AML-193 (cell line): ENCODE measurements at places on chromosomes 3 and 15.

GRCh38 chr15:66296186-66296585, 2.8 kb downstream of the DIS3L start:
- DNase-seq = peak; percentile 0

DNA sequence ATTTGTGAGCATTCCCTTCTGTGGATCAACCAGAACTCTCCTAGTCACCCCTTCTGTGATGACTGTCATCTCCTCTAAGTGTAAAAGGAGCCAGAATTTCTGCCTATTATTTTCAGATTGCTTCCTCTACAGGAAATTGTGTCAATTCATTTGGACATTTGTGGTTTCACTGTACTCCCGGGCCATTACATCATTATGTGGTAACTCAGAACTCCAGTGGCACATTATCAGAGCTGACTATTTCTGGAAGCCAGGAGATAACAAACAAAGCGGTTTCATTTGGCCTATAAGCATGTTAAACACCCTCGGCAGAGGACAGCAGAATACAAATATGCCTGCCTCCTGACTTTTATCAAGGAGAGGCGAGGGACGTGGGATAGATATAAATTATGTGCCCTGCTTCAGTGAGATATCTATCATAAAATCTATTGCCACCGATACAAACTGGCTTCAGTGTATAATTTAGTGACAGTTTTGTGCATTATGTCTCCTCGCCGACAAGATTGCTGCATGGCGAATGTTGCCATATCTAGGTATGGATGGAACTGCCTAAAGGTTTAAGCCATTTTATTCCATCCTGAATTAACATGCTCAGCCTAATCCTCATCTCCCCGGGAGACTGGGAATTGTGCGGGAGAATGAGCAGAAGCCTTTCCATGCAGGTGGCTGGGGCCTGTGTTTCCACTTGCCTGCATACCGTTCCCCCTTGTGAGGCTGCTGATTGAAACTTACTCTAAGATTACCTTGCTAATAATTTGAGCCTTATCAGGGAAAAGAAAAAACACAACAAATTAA, 193.4 kb upstream of the SEMA6D start:
- DNase-seq = peak; percentile 2

GRCh38 chr3:99877031-99877579, 59.4 kb downstream of the CMSS1 start:
- no peak for DNase-seq

GRCh38 chr3:176766862-176767261, 430.4 kb downstream of the TBL1XR1 start:
- no peak for DNase-seq

DNA sequence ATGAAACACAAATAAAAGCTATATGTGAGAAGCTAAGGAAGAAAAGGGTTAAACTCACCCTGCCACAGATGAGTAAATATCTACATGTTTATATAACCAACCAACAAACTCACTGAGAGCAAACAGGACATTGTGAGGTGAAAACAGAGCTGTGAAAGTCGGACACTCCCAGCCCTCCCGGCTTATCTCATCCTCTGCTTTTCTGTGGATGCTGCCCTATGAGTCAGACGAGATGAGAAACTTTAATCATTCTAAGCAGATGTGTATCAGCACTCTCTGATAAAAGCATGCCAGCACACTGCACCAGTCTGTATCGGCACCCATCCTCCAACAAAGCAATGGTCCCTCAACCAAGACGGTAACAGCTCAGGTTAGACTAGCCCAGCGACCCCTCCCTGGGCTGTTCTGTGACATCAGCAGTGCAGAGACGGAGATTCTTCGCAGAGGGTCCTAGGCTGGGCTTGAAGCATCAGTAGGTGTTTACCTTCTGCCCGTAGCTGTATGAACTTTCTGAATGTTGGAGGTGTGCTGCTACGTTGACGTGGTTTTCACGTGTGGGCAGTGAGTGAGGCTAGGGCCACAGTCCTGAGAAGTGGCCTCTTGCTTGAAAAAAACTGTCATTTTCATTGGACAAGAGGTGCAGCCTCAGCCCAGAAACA, 119.8 kb upstream of the ALDH1A3 start:
- no peak for DNase-seq

- no peak for DNase-seq
Observed at GRCh38 chr15:94258246-94258645, 26.9 kb downstream of the MCTP2 start.

- DNase-seq = peak; percentile 61
Observed at GRCh38 chr15:84878504-84878903, 6.0 kb upstream of the SLC28A1 start.

- DNase-seq = no peak
Observed at GRCh38 chr3:195156286-195156890, 114.6 kb downstream of the XXYLT1 start.

- no peak for DNase-seq
Observed at GRCh38 chr15:84702961-84703482, 12.9 kb downstream of the SEC11A start.

- DNase-seq = no peak
Observed at GRCh38 chr15:58190419-58190818, 52.2 kb downstream of the AQP9 start.

DNA sequence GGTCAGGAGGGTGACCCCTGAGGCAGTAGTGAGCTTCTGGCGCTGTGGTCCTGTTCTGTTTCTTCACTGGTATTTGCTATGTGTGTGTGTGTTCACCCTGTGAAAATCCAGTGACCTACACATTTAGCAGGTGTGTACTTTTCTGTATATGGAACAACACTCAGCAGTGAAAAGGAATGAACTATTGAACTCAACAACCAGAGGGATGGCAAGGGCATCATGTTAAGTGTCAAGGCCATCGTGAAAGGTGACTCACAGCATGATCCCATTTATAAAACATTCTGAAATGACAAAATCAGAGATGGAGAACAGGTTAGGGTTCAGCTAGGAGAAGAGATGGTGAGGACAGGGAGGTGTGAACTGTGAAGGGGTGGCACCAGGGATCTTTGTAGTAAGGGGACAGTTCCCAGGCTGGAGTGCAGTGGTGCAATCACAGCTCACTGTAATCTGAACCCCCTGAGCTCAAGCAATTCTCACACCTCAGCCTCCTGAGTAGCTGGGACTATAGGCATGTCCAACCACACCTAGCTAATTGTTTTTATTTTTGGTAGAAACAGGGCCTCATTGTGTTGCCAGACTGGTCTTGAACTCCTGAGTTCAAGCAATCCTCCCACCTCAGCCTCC, 10.0 kb upstream of the RAB43 start:
- no peak for DNase-seq

GRCh38 chr15:50458348-50459112, 34.3 kb downstream of the USP8 start:
- DNase-seq = no peak

GRCh38 chr3:12833222-12834161, 7.9 kb downstream of the RPL32 start:
- no peak for DNase-seq

DNA sequence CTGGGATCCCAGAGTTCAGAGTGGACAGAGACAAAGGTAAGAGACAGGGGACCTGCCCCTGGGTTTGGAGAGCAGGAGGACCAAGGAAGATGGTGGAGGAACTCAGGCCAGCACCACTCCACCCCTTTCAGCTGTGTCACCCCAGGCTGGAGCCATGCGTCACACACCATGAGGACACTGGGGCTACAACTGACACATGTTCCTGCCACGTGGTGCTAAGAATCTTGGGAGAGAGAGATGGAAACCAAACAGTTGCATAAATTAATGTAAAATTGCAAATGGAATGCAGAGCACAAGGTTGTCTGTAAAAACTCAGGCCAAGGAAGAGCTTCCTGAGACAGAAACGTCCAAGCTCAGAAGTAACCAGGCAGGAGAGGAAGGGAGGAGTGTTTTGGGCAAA, 22.7 kb upstream of the VPS33B start:
- no peak for DNase-seq

GRCh38 chr3:63493101-63493500, 159.4 kb upstream of the SNTN start:
- DNase-seq = no peak

DNA sequence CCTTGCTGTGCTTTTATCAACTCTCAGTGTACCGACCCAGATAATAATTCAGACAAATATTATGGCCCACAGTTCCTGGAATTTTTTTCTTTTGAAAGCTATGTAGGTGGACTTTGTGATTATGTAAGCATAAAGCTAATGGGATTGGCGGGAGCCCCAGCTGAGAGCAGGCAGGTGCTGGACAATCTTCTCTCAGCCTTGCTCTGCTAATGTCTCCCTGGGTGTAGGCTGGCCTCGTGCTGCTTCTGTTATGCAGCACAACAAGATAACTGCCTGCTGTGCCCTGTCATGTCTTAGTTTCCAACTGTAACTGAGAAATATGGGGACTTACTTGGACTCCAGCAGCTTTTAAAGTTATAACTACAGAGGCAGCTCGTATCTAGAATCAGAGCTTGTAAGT, 415.0 kb downstream of the PDCD6IP start:
- DNase-seq = no peak

- peak; percentile 30 for DNase-seq
Observed at GRCh38 chr3:53195602-53196574, 34.9 kb downstream of the PRKCD start.

GRCh38 chr15:79826800-79827199, 70.0 kb downstream of the MTHFS start:
- DNase-seq = no peak

DNA sequence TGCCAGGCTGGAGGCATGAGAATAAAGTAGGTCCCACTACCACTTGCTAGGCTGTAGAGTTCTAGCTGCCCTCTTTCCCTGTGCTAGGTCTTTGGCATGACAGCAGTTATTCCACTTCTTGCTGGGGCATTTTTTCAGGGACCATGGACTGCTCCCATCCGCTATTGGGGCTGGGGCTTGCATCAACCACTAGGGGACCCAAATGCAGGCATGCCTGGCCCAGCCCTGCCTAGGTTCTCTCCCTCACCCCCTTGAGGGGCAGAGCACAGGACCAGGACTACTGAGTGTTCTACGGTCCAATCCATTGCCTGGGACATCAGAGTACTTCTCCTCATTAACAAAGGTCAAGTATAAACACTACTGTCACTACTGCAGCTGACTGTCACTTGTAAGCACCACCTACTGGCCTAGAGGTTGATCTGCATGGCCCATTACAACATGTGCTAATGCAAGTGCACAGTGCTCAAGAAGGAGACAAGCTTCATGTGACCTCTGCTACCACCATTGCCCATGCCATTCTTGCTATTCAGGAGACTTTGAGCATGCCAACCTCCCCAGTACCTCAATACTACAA, 270.5 kb downstream of the MBNL1 start:
- DNase-seq = peak; percentile 12

- peak; percentile 55 for DNase-seq
Observed at GRCh38 chr3:52537165-52537620, 788 bp downstream of the UQCC5 start.

GRCh38 chr15:98324341-98324970, 323.9 kb upstream of the IGF1R start:
- DNase-seq = no peak

- DNase-seq = no peak
Observed at GRCh38 chr3:72306800-72307341, 521.9 kb upstream of the PROK2 start.

DNA sequence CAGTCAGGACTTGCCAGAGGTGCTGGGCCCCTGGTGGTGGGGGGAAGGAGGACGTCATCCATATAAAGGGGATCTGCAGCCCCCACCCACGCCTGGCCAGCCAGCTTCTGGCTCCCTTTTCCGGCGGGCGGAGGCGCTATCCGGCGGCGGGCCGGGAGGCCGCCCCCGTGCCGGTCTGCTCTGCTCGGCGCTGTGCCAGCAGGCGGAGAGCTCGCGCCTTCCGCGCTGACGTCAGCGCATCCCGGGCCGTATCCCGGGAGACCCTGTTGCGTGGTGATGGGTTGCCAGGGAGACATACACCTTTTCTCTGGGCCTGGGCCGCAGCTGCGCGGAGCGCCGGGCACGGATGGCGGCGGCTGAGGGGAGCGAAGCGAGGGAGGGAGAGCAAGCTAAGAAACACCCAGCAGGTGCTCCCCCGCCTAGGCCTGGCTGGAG, 1.1 kb downstream of the FAM131A start:
- no peak for DNase-seq

DNA sequence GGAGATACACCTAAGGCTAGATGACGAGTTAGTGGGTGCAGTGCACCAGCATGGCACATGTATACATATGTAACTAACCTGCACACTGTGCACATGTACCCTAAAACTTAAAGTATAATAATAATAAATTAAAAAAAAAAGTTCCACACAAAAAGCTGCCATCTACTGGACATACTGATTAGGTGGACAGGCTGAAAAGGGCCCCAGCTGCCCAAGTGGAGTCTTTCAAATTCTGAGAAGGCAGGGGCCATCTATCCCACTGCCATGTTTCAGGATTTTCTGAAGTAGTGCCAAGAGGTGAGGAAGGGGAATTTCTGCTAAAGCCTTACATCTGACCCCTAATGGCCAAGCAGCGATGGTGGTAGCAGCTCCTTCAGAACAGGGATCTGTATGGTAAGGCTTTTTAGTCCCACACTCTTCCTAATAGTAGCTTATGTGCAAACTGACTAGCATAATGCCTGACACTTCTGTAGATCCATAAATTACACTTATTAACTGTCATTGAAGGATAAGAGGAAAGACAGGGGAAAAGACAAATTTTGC, 7.7 kb downstream of the FSTL1 start:
- no peak for DNase-seq

GRCh38 chr3:120710369-120710768, 28.3 kb upstream of the HGD start:
- DNase-seq = no peak

DNA sequence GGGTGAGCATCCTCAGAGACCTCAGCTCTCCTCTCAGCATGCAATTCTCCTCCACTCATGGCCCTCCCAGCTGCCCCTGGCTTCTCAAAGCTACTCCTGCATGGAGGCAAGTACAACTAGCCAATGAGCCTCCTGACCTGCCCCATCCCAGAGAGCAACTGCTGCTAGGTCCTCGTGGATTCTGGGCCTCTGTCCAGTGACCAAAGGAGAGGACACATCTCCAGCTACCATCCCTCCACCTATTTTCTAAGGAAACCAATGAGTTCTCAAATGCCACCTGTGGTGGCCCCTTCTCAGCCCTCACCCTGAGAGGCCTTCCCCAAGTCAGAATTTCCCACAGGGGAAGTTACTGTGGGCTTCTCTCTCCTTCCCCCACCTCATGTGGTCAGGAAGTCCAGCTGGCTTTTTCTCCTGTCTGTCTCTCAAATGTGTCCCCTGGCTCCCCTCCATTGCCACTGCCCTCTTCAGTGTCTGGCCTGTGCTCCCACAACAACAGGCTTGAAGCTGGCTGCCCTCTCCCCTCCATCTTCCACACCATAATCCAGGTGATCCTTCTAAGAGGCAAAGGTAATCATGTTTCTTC, 43.0 kb downstream of the LIPC start:
- peak; percentile 16 for DNase-seq

- DNase-seq = no peak
Observed at GRCh38 chr3:73813291-73813690, 188.6 kb upstream of the PDZRN3 start.
